ENCODE measurements at places on chromosomes 16 and 17.

- peak; percentile 60 for DNase-seq
These were observed 143.1 kb downstream of the GSG1L start for GRCh38 chr16:27920391-27920891.

- no peak for DNase-seq
These were observed 18.5 kb downstream of the RAP1GAP2 start for GRCh38 chr17:2814481-2815341.

DNA sequence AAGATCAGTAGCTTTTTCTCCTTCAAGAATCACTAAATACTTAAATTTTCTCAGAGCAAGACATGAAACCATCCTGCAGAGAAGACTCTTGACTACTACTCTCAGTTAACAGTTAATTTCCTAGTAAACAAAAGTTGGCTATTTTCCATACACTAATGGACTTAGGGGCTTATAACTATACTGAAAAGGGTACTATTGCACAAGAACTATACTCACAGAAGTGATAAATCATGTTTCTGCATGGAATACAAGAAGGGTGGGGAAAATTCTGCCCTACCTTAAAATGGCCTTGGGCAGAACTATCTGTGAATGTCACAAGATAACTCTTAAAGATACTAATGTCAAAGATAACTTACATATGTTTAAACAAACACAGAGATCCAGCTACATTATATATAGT is 12.5 kb downstream of the ZNF652 start:
- DNase-seq = no peak

DNA sequence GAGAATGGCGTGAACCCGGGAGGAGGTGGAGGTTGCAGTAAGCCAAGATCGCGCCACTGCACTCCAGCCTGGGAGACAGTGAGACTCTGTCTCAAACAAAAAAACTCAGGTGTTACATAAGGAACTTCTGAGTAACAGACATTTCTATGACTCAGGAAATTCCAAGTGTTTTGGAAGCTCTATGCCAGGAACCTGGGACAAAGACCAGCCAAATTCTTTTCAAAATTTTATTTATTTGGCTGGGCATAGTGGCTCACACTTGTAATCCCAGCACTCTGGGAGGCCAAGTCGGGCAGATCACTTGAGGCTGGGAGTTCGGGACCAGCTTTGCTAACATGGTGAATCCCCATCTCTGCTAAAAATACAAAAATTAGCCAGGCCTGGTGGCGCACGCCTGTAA is 5.2 kb upstream of the SH2B1 start:
- no peak for DNase-seq

- DNase-seq = no peak
These were observed 387.2 kb downstream of the SEC14L1 start for GRCh38 chr17:77527836-77528505.
